NCI-H345 (cell line): ENCODE measurements at places on chromosomes 7 and 10.

- no peak for DNase-seq
Measured at GRCh38 chr7:98056580-98056979, 50.1 kb upstream of the LMTK2 start.

- DNase-seq, result no peak
Measured at GRCh38 chr7:27730112-27730511, 9.8 kb upstream of the TAX1BP1 start.

- no peak for DNase-seq
Measured at GRCh38 chr10:68110027-68110426, 739 bp downstream of the MYPN start.

GRCh38 chr10:93080350-93081046 is 6.8 kb downstream of the CYP26A1 start:
- peak; percentile 21 for DNase-seq

GRCh38 chr7:75739796-75740672 is 1.3 kb upstream of the HIP1 start:
- no peak for DNase-seq

DNA sequence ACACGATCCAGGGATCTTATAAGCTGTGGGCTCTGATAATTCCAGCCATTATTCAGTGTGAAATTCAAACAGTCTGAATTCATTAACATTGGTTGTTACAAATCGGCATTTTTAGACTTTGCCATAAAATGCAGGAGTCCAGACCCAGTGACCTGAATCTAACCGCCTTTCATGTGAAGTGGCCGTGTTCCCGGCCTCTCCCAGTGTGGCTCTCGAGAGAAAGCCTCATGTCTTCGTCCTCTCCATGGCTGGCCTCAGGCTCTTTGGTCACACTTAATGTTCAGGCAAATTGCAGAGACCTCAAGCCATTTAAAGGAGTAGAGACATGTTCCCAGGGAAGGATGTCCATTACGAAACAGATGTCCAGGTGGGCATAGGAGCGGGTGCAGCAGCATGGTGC is 59.3 kb downstream of the CTBP2 start:
- DNase-seq, result no peak

- DNase-seq, result no peak
Measured at GRCh38 chr10:73959484-73960243, 38.3 kb upstream of the VCL start.

DNA sequence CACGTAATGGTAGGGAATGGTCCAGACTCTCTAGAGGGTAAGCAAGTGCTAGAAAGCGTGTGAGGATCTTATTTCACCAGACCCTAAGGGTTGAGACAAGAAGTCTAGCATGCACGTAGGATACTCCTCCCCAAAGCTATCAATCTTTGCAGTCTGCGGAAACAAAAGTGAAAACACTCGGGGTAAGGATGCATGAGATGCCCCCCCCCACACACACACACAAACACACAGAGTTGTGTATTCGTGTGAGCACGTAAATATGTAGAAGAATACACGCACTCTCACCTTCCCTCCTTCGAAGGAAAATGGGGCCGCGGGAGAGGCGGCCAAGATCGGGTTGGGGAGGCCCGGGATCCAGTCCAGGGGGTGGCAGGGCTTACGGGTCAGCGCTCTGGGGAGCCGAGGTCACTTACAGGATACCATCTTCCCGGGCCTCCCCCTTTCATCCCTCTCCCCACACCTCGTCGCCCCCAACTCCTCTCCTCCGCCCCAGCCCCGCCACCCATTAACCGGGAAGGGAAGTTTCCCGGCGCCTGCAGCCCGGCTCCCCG is 455 bp downstream of the CUL2 start:
- no peak for DNase-seq

GRCh38 chr10:121675344-121675743 is 77.1 kb upstream of the FGFR2 start:
- DNase-seq, result no peak

GRCh38 chr10:130194991-130195645 is 58.9 kb downstream of the GLRX3 start:
- no peak for DNase-seq

- DNase-seq, result no peak
Measured at GRCh38 chr10:108244443-108245228, 1080.1 kb upstream of the SORCS1 start.
